ENCODE measurements at places on chromosomes 7 and 10. TPM values are rescaled to one million over a fixed set of nuclear protein-coding genes. Genes with fewer than 3 reads are reported as not detected.

SDHAF3 gene
- 18.4 TPM for total RNA-seq

GRCh38 chr10:74011017-74011416, 13.1 kb downstream of the VCL start:
- no peak for DNase-seq

- no peak for DNase-seq
These were observed 139.5 kb upstream of the STK17A start for GRCh38 chr7:43443381-43443780.

- no peak for DNase-seq
These were observed 49.0 kb upstream of the GTF2IRD1 start for GRCh38 chr7:74404741-74405140.

BUB3 gene
- total RNA-seq: 74.2 TPM

- no peak for DNase-seq
These were observed 258.0 kb upstream of the PRKCQ start for GRCh38 chr10:6838118-6838517.

All from type B pancreatic cell (in vitro differentiated cells).